ENCODE measurements at places on chromosomes 6 and 20. TPM values are rescaled to one million over a fixed set of nuclear protein-coding genes. Genes with fewer than 3 reads are reported as not detected.

The NKX2-4 gene
- not detected for total RNA-seq

The CAGE1 gene
- total RNA-seq: not detected

The EYS gene
- 0.50 TPM for total RNA-seq

The NKAPL gene
- 1.0 TPM for total RNA-seq

The DCDC2 gene
- total RNA-seq: 8.4 TPM

The RNF39 gene
- 2.7 TPM for total RNA-seq

The RBPJL gene
- total RNA-seq: not detected

The CCR6 gene
- not detected for total RNA-seq

Data from left lung (tissue), 14 donors.